ENCODE measurements at places on chromosomes 13 and 19.

DNA sequence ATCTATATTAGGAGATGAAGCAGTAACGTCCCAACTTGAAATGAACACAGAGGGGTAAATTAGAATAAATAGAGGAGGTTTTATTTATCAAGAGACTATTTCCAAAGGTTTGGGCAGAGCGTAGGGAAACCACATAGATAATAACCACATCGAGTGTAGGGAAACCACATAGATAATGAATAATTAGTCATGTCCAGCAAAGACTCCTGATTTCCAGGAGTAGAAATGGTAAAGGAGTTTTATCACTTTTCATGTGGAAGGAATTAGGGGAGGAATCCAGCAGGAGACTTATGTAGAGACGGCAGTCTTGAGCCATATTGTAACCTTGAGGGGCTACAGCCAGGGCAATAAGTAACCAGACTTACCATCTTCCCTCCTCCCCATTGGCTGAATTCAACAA is 136.3 kb upstream of the CSNK1A1L start:
- DNase-seq, result no peak

DNA sequence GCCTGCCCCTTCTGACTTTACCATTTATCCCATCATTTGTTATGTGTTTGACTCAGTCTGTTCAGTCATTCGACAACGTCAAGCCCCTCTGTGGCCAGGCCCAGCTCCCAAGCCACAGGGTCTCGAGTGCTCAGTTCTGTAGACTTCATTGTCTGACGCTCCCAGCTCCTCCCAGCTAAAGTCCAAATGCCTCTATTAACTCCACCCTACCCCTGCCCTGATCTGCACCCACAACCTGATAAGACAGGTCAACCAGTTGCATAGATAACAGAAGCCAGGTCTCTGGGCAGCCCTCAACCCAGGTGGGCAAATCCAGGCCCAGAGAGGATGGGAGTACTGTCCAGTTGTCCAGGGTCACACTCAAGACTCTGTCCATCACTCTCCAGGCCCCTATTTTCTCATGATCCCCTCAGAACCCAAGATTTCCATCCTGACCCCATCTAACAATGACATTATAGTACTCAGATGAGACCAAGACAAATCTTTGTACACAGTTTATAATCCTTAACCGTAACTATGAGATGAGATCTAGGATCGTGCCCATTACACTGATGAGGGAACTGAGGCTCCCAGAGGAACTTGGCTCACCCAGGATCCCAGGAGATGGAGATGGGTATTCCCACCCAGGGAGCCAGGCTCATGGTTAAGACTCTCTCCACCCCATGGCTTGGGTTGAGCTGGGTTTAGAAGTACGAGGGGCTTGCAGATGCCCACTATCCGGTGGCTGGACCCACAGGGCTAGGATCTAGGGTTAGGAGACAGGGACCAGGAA is 1.1 kb downstream of the TM6SF2 start:
- no peak for DNase-seq

DNA sequence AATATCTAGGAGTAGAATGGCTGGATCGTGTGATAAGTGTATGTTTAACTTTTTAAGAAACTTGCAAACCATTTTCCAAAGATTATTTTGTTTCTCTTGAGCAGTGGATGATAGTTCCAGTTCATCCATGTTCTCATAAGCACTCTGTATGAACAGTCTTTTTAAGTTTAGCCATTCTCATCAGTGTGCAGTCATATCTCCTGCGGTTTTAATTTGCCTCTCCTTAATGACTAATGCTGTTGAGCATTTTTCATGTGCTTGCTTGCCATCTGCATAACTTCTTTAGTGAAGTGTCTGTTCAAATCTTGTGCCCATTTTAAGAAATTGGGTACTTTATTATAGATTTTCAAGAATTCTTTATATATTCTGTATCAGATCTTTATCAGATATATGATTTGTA is 58.6 kb downstream of the WASF3 start:
- no peak for DNase-seq

DNA sequence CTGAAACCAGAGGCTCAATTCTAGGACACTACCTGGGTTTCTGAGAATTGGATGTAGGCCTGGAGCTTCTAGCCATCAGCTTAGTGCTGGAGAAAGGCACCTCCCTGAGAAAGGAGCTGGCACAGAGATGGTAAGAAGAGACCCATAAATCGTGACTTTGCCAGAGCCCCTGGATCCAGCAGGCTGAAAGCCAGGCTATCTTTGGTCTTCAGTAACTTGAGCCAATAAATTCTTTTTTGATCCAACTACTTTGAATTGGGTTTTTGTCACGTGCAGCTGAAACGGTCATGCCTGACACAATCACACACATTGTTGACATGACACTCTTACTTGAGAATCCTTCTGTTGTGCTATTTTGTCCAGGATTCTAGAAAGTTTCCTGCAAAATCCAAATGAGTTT is 103.4 kb downstream of the LHFPL6 start:
- no peak for DNase-seq

GRCh38 chr13:95540888-95541287 is 11.6 kb upstream of the CLDN10 start:
- no peak for DNase-seq

DNA sequence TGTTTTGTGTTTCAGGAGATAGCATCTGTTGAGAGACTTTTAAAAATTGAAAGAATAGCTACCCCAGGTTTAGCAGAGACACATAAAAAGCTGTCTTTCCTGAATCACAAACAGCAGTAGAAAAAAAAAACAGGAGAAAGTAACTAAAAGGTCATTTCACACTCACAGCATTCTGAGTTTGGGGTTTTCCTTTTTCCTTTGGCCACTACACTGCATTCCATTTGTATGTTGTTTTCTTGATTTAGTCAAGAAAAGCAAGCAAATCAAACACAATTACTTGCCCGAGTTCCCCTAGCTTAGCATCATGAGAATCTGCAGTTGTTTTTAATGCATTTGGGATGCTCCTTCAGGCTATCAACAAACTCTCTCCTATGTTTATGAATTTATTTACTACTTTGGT is 161.0 kb downstream of the KCTD12 start:
- no peak for DNase-seq

GRCh38 chr13:111365149-111366005 is 44.9 kb downstream of the TEX29 start:
- DNase-seq, result no peak

DNA sequence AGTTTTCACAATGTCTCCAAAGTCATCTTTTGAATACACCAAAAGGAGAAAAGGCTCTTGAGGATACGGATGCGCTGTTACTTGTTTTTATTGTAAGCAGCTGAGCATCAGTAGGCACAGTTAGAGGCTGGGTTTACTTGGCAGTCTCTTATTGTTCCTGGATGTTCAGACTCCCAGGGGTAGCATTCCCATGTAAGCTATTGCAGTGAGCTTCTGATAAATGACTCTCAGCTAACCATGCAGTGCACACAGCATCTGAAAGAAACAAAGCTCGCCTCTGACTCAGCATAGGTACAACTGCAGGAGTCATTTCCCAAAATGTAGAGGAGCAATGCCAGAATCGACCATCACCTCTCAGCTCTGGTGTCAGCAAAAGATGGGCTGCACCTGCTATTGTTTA is 84.8 kb downstream of the DCT start:
- DNase-seq, result no peak

DNA sequence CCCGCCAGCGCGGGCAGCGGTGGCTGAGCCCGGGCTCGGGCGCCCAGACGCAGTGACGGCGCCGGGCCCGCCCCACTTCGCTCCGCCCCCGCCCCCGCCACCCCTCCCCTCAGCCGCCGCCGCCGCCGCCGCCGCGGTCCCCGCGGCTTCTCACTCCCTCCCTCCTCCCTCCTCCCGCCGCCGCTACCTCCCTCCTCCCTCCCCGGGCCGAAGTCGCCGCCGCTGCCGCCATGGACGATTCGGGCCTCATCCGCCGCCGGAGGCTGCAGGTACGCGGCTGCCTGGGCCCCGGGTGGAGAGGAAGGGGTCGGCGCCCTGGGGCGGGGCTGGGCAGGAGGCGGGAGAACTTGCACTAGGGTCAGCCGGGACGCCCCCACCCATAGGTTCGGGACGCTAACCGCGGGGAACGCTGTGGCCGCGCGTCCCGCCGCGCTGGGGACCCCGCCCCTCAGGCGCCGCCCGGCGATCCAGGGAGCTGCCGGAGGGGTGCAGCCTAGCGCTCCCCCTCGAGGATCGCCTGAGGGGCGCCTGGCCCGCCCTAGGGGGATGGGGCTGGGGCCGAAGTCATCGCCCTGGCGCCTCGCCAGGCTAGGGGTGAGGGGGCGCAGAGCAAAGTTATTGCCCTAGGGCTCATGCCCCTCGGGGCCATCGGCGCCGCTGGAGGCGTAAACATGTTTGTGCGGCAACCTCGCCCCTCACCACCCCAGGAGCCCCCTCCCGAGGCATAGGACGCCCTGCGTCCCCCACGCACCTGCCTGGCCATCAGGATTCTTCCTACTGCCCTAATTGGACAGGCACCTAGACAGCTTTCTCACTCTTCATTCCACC is 427 bp downstream of the RTBDN start:
- DNase-seq, result no peak

DNA sequence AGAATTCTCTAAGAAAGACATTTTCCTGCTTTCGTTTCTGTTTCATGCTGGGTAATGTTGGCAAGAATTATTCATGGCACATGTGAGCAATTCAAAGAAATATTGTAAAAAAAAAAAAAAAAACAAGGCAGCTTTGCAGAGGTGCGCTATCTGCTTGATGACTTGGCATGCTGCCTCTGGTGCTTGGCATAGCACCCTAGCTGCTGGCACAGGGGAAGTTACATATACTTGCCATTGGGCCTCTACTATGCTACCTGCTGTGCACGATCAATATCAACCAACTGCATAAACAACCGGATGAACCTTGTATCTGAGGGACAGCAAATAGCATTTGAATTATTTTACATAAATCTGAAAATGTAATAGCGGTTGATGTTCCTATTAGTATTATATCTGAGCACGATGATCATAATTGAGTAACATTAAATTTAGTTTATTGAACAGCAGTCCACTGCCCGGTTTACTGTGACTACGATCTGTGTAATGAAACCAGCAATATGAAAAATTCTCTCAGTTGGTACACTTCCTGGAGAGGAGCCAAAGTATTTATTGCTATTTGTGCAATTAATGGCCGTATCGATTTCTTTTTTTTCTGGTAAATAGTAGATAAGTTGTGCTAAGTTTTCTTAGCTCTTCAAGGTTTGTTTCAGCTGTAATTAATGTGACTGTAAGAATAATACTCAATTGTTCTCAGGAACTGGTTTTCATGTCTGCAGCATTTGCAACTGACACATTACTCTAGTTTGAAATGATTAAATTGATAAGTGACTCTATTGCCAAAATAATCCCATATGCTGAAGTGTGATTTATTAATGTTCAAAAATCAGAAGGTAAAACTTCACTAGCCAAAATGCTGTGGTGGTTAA is 717.3 kb downstream of the DACH1 start:
- DNase-seq, result no peak

GRCh38 chr19:18401580-18402112 is 4.2 kb upstream of the LRRC25 start:
- DNase-seq, result no peak

GRCh38 chr13:53240401-53241025 is 211.9 kb downstream of the OLFM4 start:
- DNase-seq, result no peak

GRCh38 chr13:96426167-96426566 is 336.3 kb downstream of the HS6ST3 start:
- no peak for DNase-seq

DNA sequence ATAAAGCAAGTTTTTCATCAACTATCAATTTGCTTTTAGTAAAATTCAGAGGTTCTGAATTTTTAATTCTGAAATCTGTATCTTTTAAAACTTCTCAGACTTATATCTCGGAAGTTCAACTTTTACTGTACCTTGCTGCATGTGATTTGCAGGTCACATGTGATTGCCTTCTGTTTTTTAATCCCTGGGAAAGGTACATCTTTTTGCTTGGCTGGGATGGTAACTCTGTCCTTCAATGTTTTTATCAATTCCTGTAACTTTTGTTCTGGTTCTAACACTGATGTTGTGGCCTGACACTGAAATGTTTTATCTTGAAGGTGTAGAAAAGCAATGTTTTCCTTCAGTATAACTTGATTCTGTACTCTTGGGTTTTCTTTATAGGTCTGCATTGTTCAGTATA is 16.2 kb upstream of the NAA16 start:
- DNase-seq, result no peak

DNA sequence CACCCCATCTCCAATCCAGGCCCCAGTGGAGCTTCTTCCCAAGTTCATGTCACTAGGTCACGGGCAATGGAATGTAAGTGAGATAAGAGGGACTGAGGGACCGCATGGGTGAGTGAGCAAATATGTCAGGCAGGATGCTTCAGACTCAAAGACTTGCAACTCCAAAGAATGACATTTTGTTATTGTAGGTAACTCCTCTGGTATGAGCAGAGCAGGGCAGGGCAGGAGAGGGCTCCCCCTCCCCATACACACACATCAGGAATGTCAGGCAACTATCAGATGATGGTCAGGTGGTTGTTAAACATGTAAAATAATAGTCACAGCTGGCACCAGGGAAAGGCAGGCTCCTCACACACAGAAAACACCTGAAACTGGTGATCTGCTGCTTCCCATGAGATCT is 10.6 kb downstream of the ERVV-2 start:
- DNase-seq, result no peak

DNA sequence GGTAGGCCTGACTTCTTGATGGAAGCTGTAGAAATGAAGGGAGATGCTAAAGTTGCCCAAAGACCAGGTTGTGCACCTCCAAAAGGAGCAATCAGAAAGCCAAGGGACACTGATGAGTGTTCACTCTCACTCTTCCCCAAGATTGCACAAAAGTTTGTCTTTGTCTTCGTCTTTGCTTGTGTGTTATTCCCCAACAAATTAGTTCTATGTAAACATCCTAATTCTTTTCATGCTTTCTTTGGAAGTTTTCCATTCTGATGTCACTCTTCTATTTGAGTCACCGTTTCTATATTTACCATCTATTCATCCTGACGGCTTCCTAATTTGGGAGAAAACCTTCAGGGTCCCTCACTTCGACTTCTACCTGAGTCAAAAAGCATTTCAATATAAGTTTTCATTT is 3.7 kb upstream of the TMEM272 start:
- no peak for DNase-seq

DNA sequence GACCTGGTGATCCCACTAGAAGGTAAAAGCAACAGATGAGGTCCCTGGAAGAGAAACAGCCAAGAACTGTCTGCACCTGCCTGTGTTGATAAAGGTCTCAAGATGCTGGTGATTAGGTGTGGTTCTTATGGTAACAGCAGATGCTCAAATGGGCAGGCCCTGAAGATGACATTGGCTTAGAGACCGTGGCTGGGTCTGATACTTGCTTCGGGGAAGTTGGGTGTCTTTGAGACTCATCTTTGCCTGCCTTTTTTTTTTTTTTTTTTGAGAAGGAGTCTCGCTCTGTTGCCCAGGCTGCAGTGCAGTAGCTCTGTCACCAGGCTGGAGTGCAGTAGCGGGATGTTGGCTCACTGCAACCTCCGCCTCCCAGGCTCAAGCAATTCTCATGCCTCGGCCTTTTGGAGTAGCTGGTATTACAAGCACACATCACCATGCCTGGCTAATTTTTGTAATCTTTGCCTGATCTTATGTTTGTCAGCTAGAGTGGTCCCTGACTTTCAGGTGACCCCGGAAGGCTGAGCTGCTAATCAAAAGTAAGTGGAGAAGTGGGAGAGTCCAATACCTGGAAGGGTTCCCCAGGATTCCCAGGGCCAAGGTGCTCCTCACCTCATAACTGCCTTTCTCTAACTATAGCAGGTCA is 7.9 kb downstream of the SLC25A23 start:
- DNase-seq, result no peak

GRCh38 chr13:44801990-44802389 is 187.3 kb downstream of the NUFIP1 start:
- no peak for DNase-seq

- no peak for DNase-seq
Observed at GRCh38 chr19:45659096-45659729, 8.8 kb upstream of the GIPR start.

GRCh38 chr13:111904166-111904565 is 162.8 kb upstream of the SOX1 start:
- DNase-seq, result no peak

All from stimulated activated CD4-positive, alpha-beta T cell treated with anti-CD3 and anti-CD28 coated beads, TNF-alpha, amount 100 ng/mL, for 4 hours (primary cell).